Panc1 (cell line): ENCODE measurements at places on chromosomes 3 and 15. TPM values are rescaled to one million over a fixed set of nuclear protein-coding genes. Genes with fewer than 3 reads are reported as not detected.
A peak's percentile ranks its signal among the peaks of the same experiment; 100 is the strongest.

DNA sequence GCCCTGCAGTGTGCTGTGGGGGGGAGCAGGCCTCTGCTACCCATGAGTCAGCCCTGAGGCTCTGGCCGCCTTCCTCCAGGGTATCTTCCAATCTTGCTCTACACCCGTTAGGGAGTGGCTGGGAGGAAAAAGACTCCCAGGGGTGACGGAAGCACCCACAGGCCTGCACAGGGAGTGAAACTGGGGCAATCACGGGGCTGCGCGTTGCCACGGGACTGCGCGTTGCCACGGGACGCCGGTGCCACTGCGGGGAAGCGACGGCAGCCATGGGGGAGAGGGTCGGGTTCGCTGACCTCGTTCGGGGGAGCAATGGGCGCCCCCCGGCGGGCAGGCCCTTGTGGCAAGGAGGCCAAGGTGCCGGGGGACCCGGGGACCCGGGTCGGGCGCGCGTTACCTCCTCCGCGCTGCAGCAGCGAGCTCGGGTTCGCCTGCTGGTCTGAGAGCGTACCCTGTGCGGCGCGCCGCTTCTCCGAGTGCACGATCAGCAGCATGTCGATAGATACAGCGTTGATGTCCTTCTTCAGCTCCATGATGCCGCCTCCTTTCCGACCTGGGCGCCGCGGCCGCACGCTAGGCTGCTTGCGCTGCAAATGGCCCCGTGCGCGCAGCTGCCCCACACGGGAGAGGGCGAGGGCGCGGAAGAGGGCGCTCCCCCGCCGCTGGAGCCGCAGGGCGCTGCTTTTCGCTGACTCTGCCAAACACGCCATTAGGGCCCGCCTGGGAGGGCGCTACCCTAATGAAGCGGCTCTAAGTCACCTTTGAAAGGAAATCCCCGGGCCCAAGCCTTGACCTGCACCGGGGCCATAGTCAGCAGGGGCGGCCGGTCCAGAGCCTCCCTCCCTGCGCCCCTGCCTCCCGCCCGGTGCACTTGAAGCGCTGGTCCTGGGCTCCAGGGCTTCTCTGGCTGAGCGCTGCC lies at the start of gene KY:
KY (minus strand) TSS at position 592 of the 916 bp plus-strand sequence; CDS start at position 530, 62 bp downstream.
- H3K36me3 ChIP-seq, result no peaks in the 10 kb centered on the region
- no peak for DNase-seq
- H3K27ac ChIP-seq, result no peak within 1 kb of the TSS
- peak within 1 kb of the TSS; percentile 34 for H3K4me3 ChIP-seq
- peaks cover 32% of the 10 kb centered on the region for H3K27me3 ChIP-seq

GRCh38 chr3:102165367-102165766 lies 269.4 kb upstream of the ZPLD1 start:
- H3K36me3 ChIP-seq, result no peaks in the 10 kb centered on the region
- no peak for DNase-seq

DNA sequence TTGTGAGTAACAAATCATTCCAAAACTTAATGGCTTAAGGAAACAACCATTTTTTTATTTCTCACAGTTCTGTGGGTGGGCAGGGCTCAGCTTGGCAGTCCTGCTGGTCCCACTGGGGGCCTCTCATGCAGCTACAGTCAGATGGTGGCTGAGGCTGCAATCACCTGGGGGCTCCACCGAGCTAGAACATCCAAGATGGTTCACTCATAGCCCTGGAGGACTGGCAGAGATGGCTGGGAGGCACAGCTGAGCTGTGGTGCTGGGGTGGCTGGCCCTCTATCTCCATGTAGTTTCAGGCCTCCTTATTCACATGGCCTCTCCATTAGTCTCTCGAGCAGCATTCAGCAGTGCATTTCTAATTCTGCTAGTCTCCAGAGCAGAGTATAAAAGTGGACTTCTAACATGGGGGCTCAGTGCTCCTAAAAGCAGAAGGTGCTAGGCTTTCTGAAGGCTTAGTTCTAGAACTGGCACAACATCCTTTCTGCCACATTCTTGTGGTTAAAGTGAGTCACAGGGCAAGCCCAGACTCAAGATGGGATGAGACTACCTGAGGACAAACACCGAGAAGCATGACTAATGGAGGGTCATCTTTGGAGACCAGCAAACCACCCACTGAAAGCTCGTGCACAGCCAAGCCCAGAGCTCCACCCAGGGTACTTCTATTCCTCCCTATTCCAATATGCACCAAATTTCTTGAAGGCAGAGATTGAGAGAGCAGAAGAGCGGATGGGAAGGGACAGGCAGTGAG lies 6.3 kb downstream of the CAV3 start:
- no peak overlapping the region for H3K4me3 ChIP-seq
- peak; percentile 72 for DNase-seq
- no peaks in the 10 kb centered on the region for H3K27me3 ChIP-seq
- no peak overlapping the region for H3K27ac ChIP-seq
- peaks cover 5% of the 10 kb centered on the region for H3K4me1 ChIP-seq

DNA sequence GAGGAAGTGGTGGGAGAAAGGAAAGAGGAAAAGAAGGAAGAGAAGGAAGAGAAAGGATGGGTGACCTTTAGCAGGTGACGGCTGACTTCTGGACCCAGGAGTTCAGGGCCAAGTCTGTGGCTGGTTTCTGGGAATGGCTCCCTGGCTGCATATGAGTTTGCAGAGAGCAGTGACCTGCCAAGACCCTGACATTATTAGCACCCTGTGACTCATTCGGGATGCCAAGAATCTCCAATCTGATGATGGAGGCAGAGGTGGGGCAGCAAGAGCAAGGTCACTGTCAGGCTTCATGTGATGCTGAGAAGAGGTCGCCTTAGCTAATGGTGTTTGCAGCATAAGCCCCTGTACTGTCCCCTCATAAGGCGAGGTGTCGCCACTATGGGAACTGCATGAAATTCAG lies 42.6 kb downstream of the MYZAP start:
- DNase-seq, result no peak
- no peak overlapping the region for H3K27ac ChIP-seq
- no peak overlapping the region for H3K4me3 ChIP-seq
- no peaks in the 10 kb centered on the region for H3K27me3 ChIP-seq

GRCh38 chr15:61169275-61169903 lies 59.7 kb downstream of the RORA start:
- no peaks in the 10 kb centered on the region for H3K4me1 ChIP-seq
- H3K4me3 ChIP-seq, result no peak overlapping the region
- no peaks in the 10 kb centered on the region for H3K36me3 ChIP-seq
- H3K27ac ChIP-seq, result no peak overlapping the region

PPARG gene
- 88.1 TPM for total RNA-seq

DNA sequence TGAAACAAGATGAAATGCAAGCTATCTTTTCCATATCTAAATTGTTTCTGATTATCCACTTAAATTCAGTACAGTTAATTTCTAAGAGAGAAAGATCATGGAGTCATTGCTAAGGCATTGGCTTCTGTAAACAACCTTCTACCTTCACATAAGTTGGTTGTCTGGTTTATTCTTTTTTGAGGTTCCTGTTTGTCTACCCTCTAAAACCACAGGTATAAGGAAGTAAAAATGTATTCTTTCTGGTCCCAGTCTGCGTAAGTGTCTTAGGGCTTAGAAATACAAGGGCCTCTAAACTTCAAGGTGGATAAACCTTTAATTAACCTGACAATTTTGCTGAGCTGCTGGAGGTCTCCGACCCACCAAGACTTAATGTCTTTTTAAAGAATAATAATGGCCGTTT lies 3.6 kb upstream of the ATOSA start:
- DNase-seq, result no peak
- H3K27me3 ChIP-seq, result no peaks in the 10 kb centered on the region; the same call in 1 of the 2 replicates
- H3K36me3 ChIP-seq, result no peaks in the 10 kb centered on the region; the same call in 1 of the 2 replicates
- peaks cover 4% of the 10 kb centered on the region; the same call in 1 of the 2 replicates for H3K4me1 ChIP-seq
- no peak overlapping the region for H3K27ac ChIP-seq

ATP13A5 gene
- not detected for total RNA-seq

- peaks cover 10% of the 10 kb centered on the region for H3K27me3 ChIP-seq
- no peak overlapping the region for H3K4me3 ChIP-seq
- H3K36me3 ChIP-seq, result no peaks in the 10 kb centered on the region
- DNase-seq, result no peak
- peaks cover 9% of the 10 kb centered on the region; the same call in 1 of the 2 replicates for H3K4me1 ChIP-seq
Observed at GRCh38 chr15:59436774-59437141, 1.2 kb upstream of the FAM81A start.

PATL2 gene
- total RNA-seq, result 0.49 TPM

- H3K27me3 ChIP-seq, result no peaks in the 10 kb centered on the region
- H3K4me3 ChIP-seq, result no peak overlapping the region
- peak; percentile 1 for DNase-seq
- peaks cover 6% of the 10 kb centered on the region; the same call in 1 of the 2 replicates for H3K4me1 ChIP-seq
- peak overlapping the region; percentile 51 for H3K27ac ChIP-seq
Observed at GRCh38 chr3:178352326-178353005, 183.8 kb upstream of the KCNMB2 start.

GRCh38 chr15:89132611-89133507 lies 44.6 kb downstream of the ABHD2 start:
- DNase-seq, result no peak
- no peak overlapping the region for H3K27ac ChIP-seq
- H3K36me3 ChIP-seq, result no peaks in the 10 kb centered on the region
- peaks cover 4% of the 10 kb centered on the region; the same call in 1 of the 2 replicates for H3K4me1 ChIP-seq
- H3K27me3 ChIP-seq, result no peaks in the 10 kb centered on the region
- no peak overlapping the region for H3K4me3 ChIP-seq

- no peak overlapping the region for H3K27ac ChIP-seq
- H3K36me3 ChIP-seq, result no peaks in the 10 kb centered on the region
- H3K4me3 ChIP-seq, result no peak overlapping the region
- 0 out of 2 replicates have a peak, but pooled peaks cover 2% of the 10 kb centered on the region for H3K27me3 ChIP-seq
- H3K4me1 ChIP-seq, result no peaks in the 10 kb centered on the region
Observed at GRCh38 chr3:180881065-180881801, 31.2 kb upstream of the FXR1 start.

- no peak overlapping the region for H3K27ac ChIP-seq
- no peaks in the 10 kb centered on the region for H3K36me3 ChIP-seq
- H3K4me3 ChIP-seq, result no peak overlapping the region
- H3K4me1 ChIP-seq, result no peaks in the 10 kb centered on the region
- no peaks in the 10 kb centered on the region for H3K27me3 ChIP-seq
- no peak for DNase-seq
Observed at GRCh38 chr3:108602249-108602934, 12.9 kb downstream of the DZIP3 start.

DNA sequence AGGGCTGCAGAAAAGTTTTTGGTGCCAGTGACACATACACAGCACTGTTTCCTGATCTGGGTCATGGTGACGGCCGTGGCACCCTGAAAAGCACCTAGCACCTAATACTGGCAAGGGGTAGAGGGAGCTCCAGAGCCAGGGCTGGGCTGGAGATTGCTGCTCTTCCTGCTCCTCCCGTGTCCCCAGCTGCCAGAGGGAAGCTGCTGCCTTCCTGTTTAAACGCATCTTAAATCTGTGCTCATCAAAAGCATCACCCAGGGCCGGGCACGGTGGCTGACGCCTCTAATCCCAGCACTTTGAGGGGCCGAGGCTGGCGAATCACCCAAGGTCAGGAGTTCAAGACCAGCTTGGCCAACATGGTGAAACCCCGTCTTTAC lies 156.7 kb upstream of the MEF2A start:
- H3K36me3 ChIP-seq, result no peaks in the 10 kb centered on the region
- no peaks in the 10 kb centered on the region for H3K4me1 ChIP-seq
- no peak overlapping the region for H3K4me3 ChIP-seq

DNA sequence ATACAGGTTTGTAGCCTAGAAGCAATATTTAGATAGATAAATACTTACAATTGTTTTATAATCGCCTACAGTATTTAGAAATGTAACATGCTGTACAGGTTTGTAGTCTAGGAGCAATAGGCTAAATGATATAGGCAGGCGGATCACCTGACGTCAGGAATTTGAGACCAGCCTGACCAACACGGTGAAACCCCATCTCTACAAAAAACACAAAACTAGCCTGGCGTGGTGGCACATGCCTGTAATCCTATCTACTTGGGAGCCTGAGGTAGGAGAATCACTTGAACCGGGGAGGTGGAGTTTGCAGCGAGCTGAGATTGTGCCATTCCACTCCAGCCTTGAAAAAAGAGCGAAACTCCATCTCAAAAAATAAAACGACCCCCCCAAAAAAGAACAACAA lies 375.2 kb upstream of the EPHA3 start:
- no peak overlapping the region for H3K27ac ChIP-seq
- H3K36me3 ChIP-seq, result no peaks in the 10 kb centered on the region
- no peak overlapping the region for H3K4me3 ChIP-seq
- H3K4me1 ChIP-seq, result no peaks in the 10 kb centered on the region

IL17RE gene
- total RNA-seq, result 1.1 TPM

DNA sequence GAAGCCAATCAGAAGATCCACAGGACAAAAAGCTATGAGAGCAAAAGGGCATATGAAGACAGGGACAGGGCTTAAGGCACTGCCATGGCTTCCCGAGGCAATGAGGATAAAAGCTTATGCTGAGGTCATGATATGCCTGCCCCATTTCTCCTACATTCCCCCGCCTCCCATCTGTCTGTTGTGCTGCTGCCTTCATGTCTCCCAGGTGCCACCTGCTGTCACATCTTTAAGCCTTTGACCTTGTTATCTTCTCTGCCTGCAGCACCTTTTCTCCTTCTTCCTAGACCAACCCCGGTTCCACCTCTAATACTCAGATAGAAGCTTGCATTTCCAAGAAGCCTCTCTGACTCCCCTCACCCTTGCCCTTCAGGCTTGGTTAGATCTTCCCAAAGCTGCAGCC lies 213.8 kb downstream of the ARRDC4 start:
- DNase-seq, result no peak
- H3K27ac ChIP-seq, result no peak overlapping the region
- H3K4me1 ChIP-seq, result no peaks in the 10 kb centered on the region
- H3K27me3 ChIP-seq, result peaks cover 6% of the 10 kb centered on the region

GRCh38 chr3:125194061-125194848 lies 18.3 kb downstream of the SLC12A8 start:
- no peak for DNase-seq
- no peak overlapping the region for H3K27ac ChIP-seq
- H3K36me3 ChIP-seq, result no peaks in the 10 kb centered on the region
- H3K4me3 ChIP-seq, result no peak overlapping the region
- no peaks in the 10 kb centered on the region for H3K27me3 ChIP-seq
- H3K4me1 ChIP-seq, result peaks cover 2% of the 10 kb centered on the region; the same call in 1 of the 2 replicates

- no peak overlapping the region for H3K4me3 ChIP-seq
- no peak overlapping the region for H3K27ac ChIP-seq
- no peaks in the 10 kb centered on the region for H3K27me3 ChIP-seq
- no peak for DNase-seq
- H3K36me3 ChIP-seq, result no peaks in the 10 kb centered on the region
Observed at GRCh38 chr3:61078048-61078752, 173.1 kb downstream of the FHIT start.

SLC22A13 gene
- total RNA-seq, result 0.33 TPM

DNA sequence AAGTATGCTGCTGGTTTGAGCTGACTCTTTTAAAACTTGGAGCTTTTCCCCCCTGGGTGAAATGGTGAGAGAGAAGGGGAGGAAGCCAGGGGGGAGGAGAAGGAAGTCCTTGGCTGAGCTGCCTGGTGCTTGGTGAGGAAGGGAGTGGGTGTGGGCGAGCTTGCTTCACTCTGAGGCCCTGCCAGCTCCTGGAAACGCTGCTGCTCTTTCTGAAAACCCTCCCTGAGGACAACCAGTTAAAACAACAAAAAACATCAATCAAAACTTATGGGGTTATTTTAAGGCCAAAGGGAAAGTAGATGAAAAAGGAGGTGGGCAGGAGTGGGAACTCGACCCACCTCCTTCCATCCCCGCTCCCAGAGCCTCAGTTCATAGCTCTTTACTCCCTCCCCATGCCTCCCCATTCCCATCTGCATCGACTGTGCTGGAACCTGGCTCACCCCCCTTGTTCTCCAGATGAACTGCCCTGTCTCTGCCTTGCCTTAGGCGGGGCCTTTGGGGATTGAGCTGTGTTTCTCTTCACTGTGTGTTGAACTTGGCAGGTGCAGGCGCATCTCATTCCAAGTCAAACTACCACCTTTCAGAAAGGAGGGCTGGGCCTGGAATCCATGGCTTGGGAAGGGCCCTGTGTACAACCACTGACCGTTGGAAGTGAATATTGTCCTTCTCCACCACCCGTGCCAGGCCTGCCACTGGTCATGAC lies 166.1 kb downstream of the ZNF621 start:
- H3K4me3 ChIP-seq, result no peak overlapping the region
- H3K36me3 ChIP-seq, result no peaks in the 10 kb centered on the region
- H3K4me1 ChIP-seq, result no peaks in the 10 kb centered on the region
- DNase-seq, result no peak
- no peak overlapping the region for H3K27ac ChIP-seq
- no peaks in the 10 kb centered on the region for H3K27me3 ChIP-seq
